Left cardiac atrium (tissue), 4 donors: ENCODE measurements at places on chromosomes 4 and X. TPM values are rescaled to one million over a fixed set of nuclear protein-coding genes. Genes with fewer than 3 reads are reported as not detected.

GRCh38 chrX:40299641-40300046 is 201.9 kb upstream of the BCOR start:
- DNase-seq = no peak

GRCh38 chrX:11097933-11098332 is 13.2 kb upstream of the HCCS start:
- DNase-seq = no peak

DNA sequence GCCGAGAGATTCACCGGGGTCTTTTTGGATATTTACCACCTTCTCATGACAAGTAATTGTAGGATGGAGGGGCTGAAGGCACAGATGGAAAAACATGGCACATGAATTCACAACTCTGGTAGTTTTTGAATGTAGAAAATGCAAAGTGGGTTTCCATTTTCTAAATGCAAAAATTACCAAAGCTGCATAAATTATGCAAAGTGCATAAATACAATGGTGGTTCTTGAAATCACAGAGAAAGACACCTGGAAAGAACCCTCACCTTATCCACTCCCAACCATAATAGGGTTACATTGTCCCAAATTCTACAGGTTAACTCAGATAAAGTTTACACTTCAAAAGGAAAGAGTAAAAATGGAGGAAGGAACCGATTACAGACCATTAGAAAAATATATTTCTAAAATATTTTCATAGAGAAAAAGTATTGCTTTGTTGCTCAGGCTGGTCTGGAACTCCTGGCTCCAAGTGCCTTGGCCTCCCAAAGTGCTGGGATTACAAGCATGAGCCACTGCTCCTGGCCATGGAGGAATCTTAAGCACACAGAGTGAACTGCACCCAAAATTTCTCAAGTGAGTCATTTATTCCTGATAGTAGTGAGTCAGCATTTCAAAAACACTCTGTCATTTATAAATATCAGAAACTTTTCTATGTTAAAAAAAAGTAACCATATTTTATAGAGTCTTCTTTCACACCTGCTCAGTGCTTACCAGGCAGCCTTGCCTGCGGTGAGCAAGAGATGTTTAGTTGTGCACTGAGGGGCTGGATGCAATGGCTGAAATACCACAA is 101.4 kb downstream of the FIP1L1 start:
- DNase-seq = no peak

- DNase-seq = no peak
Observed at GRCh38 chrX:134682081-134682480, 23.8 kb upstream of the PLAC1 start.

DNA sequence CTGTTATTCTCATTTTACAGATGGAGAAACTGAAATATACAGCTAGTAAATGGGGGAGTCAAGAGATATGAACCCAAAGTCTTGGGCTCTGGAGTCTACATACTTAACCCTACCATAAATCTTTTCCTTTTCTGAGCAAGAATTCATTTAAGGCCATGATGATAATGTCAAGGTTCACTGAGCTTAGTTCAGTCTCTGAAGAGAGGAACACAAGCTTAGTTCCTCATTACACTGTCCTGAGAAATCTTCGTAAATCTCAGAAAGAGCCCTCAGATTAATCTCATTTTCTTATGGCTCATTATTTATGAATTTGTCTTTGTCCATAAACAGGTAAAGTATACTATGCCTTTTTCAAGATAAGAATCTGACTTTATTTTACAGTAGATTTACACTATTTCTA is 104.2 kb downstream of the SATL1 start:
- no peak for DNase-seq

DNA sequence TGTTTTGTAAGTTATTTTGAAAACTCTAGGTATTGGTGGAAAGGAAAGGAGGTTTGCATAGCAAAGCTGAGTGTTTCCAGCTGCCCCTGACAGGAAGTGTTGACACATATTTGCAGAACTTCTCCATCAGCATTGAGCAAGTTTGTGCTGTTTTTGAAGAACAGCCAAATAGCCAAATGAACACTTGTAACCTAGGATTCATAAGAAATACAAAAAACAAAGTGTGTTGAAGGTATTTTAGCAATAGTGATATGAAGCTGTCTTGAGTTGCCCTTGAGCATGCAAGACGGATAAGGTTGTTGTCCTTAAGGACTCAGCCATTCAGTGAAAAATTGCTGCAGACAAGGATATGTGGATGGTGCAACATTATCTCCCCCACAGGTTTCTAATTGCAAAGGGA is 68.3 kb upstream of the PGM2 start:
- DNase-seq = peak; percentile 31

DNA sequence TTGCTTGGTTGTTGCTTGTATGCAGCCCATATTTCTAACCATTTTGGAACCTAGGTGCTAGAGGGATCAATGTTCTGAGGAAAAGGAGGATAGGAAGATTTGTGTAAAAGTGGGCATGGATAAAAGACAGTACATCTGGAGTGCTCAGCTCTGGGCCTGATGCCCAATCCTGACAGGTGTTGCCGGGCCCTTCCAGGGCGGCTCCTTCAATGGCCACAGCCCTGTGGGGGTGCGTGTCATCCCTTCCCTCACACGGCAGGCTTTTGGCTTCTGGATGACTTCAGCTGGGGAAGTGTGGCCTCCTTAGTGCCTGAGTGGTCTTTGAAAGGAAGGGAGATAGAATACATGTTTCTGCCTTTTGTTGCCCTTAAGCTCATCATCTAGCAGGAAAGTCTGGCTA is 47.2 kb downstream of the NELFA start:
- DNase-seq = no peak

DNA sequence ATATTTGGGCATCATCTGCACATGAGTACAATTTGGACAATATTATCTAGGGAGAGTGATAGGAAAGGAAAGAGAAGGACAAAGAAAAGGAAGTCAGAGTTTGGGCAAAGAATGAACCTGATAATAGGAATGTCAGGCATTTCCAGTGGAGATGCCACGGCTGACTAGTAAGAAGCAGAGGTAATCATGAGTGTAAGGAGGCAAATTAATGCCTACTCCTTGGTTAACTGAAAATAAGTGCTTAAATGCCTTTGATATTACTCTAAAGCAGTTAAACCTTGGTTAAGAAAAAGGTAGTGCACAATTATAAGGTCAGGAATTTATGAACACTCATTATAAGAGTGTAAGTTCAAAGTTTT is 99.2 kb upstream of the DDIT4L start:
- DNase-seq = no peak

GRCh38 chrX:133229361-133229760 is 11.2 kb upstream of the TFDP3 start:
- no peak for DNase-seq

DNA sequence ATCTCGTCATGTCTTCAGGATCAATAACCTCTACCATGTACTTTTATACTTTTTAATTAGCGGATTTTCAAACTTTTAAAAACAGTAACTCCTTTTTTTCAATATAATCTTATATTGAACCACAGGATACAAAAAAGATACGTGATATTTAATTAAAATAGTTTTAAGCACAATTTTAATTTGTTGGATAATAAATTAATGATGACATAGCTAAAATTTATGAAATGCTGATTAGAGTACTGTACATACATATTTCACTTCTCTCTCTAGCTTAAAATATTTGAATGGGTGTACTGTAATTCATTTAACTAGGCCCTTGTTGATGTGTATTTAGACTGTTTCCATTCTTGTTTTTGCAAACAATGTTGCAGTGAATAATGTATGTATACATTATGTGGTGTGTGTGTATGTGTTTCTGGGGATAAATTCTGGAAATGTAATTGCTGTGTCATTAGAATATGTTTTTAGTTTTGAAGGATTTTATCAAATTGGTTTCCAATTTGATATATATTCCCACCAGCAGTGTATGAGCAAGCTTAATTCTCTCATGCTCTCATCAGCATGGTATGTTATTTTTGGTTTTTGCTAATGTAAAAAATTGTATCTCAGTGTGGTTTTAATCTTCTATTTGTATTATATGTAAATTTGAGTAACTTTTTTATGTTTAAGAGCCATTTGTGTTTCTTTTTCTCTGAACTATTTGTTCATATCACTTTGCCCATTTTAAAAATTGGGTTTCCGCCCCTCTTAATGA is 66.4 kb downstream of the CDKL5 start:
- no peak for DNase-seq

GRCh38 chr4:73865431-73866096 is 3.6 kb upstream of the CXCL1 start:
- DNase-seq = no peak

The NDST3 gene
- not detected for total RNA-seq

The FGG gene
- 0.24 TPM for total RNA-seq

The PNCK gene
- 14.6 TPM for total RNA-seq

The FRAS1 gene
- 5.0 TPM for total RNA-seq

The CT45A10 gene
- not detected for total RNA-seq

The NAP1L5 gene
- total RNA-seq = 4.9 TPM

The MBNL3 gene
- total RNA-seq = 112 TPM

The NKX6-1 gene
- total RNA-seq = not detected
